Smooth muscle cell of the brain vasculature (primary cell): ENCODE measurements at places on chromosomes 13 and 19.

GRCh38 chr19:52542984-52543664 is 15.7 kb downstream of the ZNF808 start:
- DNase-seq = no peak

- DNase-seq = no peak
Measured at GRCh38 chr13:27281420-27281819, 10.8 kb downstream of the RASL11A start.

DNA sequence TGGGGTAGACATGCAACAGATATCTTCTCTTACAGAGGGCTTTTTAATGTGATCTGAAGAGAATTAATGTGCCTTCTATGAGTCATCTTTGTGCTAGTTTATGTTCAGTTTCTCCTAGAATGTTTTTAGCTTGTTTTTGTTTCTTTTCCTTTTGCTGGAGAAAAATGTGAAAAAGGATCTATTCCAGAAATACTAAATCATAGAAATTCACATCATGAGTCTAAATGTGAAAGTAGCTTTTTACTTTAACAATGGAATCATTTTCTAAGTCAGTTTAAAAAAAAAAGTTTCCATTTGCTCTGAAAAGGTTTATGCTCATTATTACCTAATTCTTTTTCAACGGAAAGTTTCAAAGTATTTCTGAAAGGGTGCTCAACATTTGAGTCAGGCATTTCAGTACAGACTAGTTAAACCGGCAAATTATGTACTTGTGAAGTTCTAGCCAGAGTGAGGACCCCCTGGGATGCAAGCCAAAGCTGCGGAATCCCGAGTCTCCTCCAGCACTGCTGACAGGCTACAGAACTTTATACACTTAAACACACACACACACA is 72.9 kb downstream of the SPATA13 start:
- peak; percentile 43 for DNase-seq

DNA sequence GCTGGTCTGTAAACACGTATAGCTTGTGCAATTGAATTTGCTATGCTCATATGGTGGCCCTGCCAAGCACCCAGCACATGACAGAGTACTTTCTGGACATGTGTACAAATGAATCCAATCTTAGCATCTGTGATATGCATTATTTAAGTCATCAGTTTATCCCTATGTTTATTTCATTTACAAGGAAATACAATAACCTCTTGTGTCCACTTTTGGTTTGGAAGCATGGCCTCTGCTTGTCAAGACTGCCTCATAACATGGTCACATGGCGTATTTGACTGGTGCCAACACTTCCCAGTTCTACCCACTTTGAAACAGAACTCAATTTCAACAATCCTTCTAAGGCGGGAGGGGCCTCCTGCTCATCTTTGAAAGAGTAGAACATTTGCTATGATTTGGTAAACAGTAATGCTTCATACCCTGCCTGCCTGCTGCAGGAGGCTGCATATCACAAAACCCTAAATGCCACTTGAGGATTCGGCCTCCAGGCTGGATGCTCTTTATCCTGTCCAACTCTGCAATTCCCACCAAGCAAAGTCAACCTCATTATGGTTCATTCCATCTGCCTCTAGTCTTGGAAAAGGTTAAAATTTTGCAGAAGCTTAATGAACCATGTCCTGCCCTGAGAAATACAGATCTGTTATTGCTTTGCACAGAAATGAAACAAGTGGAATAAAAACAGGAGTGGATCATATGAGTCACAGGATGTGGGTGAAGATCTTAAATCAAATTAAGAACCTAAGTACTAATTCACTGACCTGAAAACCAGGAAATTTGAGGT is 151.3 kb downstream of the CYSLTR2 start:
- DNase-seq = no peak

- no peak for DNase-seq
Measured at GRCh38 chr13:47826471-47826870, 174.6 kb downstream of the SUCLA2 start.

DNA sequence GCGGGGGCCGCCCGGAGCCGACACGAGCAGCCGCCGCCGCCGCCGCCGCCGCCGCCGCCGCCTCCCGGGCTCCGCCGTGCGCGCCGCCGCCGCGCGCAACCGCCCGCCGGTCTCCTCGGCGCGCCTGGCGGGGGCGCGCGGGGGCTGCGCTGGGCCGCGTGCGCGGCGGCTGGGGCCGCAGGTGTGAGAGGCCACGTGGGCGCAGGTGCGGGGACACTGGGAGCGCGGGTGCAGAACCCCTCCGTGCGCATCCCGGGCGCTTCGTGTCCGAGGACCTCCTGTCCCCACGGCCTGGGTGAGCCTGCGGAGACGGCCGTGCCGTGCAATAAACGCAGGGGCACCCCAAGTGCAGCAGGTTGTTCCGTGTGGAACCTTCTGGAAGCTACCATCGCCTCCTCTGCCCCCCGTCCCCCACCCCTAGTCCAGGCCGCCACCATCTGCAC is at the start of gene LINGO3:
LINGO3 (minus strand) TSS at position 41 of the 443 bp plus-strand sequence. CDS start 16,378 bp downstream, outside the sequence.
- no peak for DNase-seq

- DNase-seq = no peak
Measured at GRCh38 chr13:53775807-53776206, 747.2 kb downstream of the OLFM4 start.

GRCh38 chr13:51524312-51524711 is 60.0 kb upstream of the WDFY2 start:
- DNase-seq = no peak

DNA sequence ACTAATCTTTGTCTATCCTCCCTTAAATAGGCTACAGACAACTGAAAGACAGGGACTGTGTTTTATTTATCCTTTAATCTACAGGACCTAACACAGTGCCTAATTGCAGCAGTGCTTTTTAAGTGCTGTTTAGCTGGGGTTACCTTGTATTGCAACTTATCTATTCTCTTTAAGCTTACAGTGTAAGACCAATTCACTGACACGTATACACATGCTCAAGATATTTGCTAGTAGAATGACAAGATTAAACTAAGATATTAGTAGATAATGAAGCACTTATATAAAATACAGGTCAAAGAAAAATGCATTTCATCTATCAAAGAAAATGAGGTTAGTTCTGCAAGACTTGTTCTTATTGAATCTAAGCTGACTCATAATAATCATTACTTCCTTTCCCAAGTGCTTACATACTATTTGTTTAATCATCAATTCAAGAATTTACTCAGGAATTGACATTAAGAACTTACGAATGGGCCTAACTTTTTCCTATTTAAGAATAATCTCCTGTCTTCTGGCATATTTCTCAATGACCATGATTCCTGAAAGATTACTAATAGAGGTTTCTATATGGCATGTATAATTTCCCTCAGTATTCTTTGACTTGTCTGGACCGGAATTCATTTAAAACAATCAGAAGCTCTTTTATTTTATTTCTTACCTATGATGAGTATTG is 75.8 kb upstream of the MAB21L1 start:
- no peak for DNase-seq
